IMR-90 (cell line): ENCODE measurements at places on chromosomes 1 and 21. TPM values are rescaled to one million over a fixed set of nuclear protein-coding genes. Genes with fewer than 3 reads are reported as not detected.

The DAB1 gene
- 0.18 and 0.56 TPM in 2 replicates for total RNA-seq

The CFAP141 gene
- not detected in 2 replicates for total RNA-seq

GRCh38 chr1:52140633-52141512, 1.0 kb upstream of the ZFYVE9 start:
- no peak for DNase-seq

GRCh38 chr1:38266197-38266520, 219.6 kb upstream of the POU3F1 start:
- DNase-seq: no peak

- no peak for DNase-seq
Observed at GRCh38 chr21:32909393-32909792, 116.3 kb upstream of the OLIG2 start.

- DNase-seq: peak; percentile 82
Observed at GRCh38 chr21:28308516-28308915, 684.2 kb downstream of the LTN1 start.
